Right lobe of liver (tissue), 6 donors: ENCODE measurements at places on chromosomes 3 and 15.

- DNase-seq, result no peak
Observed at GRCh38 chr15:67433495-67434099, 87.3 kb upstream of the C15orf61 start.

- no peak for DNase-seq
Observed at GRCh38 chr3:31114929-31115283, 220.4 kb upstream of the GADL1 start.

GRCh38 chr3:51876186-51876585 is 785 bp upstream of the IQCF5 start:
- DNase-seq, result no peak

GRCh38 chr15:48001393-48002039 is 119.3 kb upstream of the SLC24A5 start:
- no peak for DNase-seq

GRCh38 chr3:114508208-114508607 is 214.4 kb downstream of the TIGIT start:
- no peak for DNase-seq

GRCh38 chr3:173221010-173221409 is 80.0 kb upstream of the SPATA16 start:
- DNase-seq, result no peak
